ENCODE measurements at places on chromosomes 5 and 9.
A peak's percentile ranks its signal among the peaks of the same experiment; 100 is the strongest.

GRCh38 chr9:126722922-126723806 is 81.7 kb upstream of the ZBTB43 start:
- no peak for DNase-seq

DNA sequence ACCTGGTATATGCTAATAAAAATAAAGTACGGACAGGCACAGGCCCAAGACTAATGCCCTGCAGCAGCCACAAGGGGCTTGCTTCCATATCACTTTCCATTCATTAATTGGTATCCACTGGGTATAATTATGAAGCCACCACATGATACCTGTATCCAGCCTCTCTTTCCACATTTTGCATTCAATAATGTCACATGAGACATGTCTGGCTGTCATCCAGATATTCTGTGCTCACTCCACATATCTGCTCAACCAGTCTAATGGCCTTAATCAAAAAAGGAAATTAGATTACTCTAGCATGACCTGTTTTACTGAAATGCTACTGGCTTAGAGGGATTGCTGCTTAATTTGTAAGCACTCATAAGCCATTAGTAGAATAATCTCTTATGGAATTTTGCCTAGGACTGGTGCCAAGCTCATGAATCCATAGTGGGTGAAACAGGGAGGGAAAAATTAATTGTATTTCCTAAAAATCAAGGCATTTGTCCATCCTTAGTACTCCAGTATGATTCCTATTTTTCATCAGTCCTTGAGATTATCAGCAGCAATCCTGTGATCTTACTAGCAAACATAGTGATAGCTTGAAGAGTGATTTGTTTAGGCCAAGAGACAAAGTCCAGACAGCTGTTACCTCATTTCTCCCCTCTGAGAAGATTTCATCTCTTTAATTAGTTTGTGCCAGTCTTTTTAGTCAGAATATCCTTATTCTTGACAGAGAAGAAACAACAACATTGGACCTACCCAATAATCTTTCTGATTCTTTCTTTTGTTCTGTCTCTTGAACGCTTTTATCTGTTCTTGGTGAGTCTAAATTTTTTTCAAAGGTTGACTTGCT is 119.2 kb upstream of the ABCA1 start:
- DNase-seq, result no peak

GRCh38 chr9:96581786-96582185 is 37.9 kb downstream of the CDC14B start:
- DNase-seq, result no peak

DNA sequence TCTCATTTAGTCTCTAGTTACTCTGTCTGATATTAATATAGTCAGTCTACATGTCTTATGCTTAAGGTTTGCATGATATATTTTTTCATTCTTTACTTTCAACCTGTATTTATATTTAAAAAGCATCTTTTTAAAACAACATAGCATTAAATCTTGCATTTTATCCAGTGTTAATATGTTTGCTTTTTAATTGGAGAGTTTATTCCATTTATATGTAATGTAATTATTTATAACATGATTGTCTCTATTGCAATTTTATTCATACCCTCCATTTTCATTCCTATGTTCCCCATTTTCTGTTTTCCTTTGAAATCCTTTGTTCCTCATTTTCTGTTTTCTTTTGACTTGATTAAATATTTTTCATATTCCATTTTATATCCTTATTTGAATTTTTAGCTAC is 13.3 kb downstream of the PCDHB15 start:
- no peak for DNase-seq

GRCh38 chr9:125747765-125748445 is 732 bp downstream of the PBX3 start:
- DNase-seq, result no peak

DNA sequence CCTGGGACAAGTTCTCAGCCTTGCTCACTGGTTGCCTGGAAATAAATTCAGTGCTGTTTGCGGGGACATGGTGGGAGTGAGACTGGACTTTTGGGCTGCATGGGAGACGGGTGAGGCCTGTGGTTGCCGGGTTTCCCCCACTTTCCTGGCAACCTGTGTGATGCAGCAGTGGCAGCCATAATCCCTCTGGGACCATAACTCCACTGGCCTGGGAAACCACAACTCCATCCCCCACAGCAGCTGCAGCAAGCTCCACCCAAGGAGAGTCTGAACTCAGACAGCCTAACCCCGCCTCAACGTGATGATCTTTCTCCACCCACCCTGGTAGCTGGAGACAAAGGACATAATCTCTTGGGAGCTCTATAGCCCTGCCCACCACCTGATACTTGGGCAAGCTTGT is 349.9 kb downstream of the PIK3R1 start:
- DNase-seq, result no peak

GRCh38 chr5:4513381-4513780 is 626.7 kb upstream of the ADAMTS16 start:
- no peak for DNase-seq

DNA sequence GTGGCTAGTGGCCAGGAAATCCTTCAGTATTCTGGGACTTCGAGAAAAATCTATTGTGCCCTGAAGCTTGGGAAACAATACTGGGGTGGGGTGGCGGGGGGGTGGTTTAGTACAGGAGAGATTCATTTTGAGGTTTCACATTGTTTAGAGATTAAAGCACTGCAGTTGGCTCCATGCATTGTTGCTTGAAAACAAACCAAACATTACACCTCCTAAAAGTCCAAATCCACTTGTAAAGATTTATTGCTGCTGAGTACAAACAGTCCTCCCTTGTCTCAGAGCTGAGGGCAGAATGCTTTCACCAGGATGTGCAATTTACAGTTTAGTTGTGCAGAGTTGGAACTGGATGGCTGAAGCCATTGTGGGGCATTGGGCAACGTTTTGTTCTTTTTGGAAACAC is 49.4 kb downstream of the GGTA1 start:
- no peak for DNase-seq

DNA sequence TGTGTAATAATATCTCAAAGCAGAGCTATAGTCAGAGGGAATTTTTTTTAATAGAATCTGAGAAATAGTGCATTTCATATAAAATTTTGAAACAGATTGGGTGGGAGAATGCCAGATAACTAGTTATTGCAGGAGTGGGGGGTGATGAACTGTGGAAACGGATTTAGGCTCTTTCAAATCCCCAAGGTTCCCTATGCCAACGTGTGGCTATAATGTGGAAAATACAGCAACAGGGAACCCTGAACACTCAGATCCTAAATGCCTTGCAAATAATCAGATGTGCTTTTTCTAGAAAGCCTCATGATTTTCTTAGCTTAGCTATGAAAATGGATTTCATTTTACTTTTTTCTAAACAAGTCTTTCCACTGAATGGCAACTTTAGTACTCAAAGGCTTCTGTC is 180.5 kb upstream of the DMAC1 start:
- DNase-seq, result no peak

- DNase-seq, result no peak
These were observed 403.1 kb downstream of the TMEM232 start for GRCh38 chr5:110323357-110323756.

DNA sequence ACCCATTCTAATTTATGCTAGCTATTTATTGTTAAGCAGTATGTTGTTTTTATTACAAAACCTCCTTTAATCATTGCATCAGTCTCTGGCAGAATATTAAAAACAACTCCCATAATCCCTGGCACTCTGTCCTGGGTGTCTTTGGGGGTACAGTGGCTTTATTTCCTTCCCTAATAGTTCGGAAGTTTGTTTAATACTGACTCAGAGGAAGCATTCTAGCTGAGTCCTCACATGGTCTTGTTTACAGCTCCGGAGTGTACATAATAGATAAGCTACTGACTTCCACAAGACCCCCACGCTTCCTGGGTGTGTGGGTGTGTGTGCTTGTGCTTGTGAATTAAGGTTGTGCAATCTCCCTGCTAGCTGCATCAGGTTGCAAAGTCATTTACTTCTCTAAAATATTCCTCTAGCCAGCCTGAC is 149.8 kb upstream of the CDKN2B start:
- no peak for DNase-seq

GRCh38 chr5:136864960-136865359 is 499.6 kb upstream of the TRPC7 start:
- no peak for DNase-seq

DNA sequence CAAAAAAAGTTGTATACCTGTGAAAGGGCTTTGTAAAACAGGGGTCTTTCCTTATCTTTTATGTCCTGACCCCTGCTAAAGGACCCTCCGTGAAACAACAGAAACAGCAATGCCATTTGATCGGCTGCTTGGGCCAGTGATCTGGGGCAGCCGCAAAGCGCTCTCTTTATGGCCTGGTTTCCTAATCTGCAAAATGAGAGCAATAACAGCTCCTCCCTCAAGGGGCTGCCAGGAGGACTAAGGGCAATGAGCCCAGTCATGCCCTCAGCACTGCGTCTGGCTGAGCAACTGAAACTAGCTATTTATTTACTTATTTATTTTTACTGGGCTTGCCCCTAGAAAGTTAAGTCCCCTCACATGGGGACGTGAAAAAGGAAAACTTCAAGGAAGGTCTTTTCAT is 18.3 kb downstream of the CMBL start:
- DNase-seq, result peak; percentile 83

DNA sequence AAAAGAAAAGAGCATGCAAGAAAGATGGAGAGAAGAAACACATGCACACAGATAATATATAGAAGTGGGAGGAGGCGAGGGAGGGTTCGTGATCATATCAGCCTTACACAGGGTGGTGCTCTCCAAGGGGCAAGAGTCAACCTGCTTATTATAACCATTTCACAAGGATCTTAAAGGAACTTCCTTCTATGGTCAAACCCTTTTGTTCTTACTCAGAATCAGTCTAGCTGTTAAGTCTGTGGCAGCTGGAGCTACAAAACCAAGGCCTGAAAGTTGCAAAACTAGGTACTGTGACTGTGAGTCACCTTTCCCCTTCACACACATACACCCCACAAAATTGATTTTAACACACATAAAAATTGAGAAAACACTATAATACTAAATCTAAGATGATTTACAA is 18.5 kb upstream of the ERMP1 start:
- DNase-seq, result no peak

GRCh38 chr5:106451998-106452397 is 1218.7 kb downstream of the EFNA5 start:
- DNase-seq, result no peak

GRCh38 chr9:136361047-136361753 is 2.3 kb downstream of the DNLZ start:
- DNase-seq, result no peak

DNA sequence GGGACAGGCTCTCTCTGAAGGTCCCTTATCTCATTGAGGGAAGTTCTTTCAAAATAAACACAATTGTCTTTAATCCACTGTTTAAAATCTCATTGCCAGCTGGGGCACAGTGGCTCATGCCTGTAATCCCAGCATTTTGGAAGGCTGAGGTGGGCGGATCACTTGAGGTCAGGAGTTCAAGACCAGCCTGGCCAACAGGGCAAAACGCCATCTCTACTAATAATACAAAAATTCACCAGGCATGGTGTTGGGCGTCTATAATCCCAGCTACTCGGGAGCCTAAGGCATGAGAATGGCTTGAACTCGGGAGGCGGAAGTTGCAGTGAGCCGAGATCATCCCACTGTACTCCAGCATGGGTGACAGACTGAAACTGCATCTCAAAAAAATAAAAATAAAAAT is 8.3 kb upstream of the NDFIP1 start:
- no peak for DNase-seq

- DNase-seq, result peak; percentile 78
These were observed 50.8 kb downstream of the SERINC5 start for GRCh38 chr5:80204808-80205614.

DNA sequence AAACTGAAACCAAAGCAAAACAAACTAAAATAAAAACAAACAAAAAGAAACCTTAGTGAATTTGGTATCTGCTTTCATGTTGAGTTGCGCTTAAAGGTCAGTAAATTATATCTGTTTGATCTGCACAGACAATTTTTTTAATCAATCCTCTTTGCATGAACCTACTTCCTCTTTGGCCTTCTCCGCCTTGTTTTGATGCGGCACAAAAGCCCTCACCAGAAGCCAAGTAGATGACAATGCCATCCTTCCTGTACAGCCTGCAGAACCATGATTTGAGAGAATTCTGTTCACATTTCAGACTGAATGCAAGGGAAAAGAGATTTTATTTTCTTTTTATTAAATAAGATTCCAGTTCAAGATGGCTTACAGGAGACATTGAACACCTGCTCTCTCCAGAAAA is 473.6 kb upstream of the FTMT start:
- no peak for DNase-seq

GRCh38 chr5:103245761-103246160 is 12.8 kb upstream of the MACIR start:
- no peak for DNase-seq

- no peak for DNase-seq
These were observed 54.4 kb upstream of the FABP6 start for GRCh38 chr5:160174780-160175437.

DNA sequence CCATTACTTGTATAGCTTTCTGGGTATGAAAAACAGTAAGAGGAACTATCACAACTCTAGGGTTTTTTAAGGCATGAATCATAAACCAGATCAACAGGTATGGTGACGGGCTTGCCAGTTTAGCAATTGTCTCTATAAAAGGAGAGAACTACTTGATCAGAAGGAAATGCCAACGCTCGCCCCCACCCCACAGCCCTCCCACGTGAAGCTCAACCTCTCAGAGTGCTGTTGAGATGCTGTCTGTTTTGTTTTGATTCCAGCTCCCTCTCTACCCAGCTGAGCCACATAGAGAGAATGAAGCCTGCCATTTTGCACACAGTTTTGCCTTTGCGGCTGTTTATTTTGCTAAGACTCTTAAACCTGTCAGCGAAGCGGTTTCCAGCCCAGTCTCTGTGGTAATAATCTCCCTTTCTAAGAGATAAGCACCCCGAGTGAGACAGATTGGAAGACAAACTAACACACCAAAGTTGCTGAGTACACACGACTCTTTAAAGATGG is 257.9 kb upstream of the ANKRD55 start:
- DNase-seq, result no peak

DNA sequence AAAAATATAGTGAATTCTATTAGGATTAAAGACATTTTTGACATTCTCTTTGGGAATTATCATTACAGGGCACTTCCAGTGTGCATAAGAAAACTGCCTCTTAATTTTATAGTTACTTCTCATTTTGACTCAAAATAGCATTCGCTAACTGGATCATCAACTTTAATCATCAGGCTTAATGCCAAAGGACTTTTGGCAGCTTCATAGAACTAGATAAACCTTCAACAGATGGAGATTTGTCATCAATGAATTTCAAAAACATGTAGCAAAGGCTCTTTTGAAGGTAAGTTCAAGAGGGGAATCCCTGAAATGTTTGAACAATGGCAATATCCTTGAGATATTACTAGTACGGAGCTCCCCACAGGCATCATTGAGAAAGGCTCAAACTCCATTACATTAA is 447.2 kb downstream of the PDE4D start:
- no peak for DNase-seq

- no peak for DNase-seq
These were observed 139.0 kb upstream of the CDH6 start for GRCh38 chr5:31054453-31054852.

GRCh38 chr9:86602715-86603114 is 248.5 kb upstream of the TUT7 start:
- no peak for DNase-seq

DNA sequence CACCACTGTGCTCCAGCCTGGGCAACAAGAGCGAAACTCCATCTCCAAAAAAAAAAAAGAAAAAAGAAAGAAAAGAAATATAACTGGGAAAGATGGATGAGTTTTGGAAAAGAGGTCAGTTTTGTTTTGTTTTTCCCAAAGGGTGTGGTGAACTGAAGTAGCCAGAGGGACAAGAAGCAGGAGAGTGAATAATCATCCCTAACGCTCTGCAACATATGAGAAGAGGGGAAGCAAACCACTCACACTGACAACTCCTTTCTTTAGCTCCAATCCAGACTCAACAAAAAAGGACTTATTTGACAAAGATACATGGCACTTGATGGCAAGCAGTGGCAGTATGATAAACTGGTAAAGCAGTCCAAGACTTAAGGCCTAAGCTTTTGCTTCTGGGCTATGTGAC is 176.1 kb upstream of the HMHB1 start:
- no peak for DNase-seq

GRCh38 chr5:2172471-2172870 is 289.7 kb upstream of the IRX4 start:
- DNase-seq, result no peak

All from hematopoietic multipotent progenitor cell treated with erythropoietin and hydrocortisone succinate and interleukin-3 and kit ligand, for 15 days (in vitro differentiated cells).